ENCODE measurements at places on chromosomes 11 and 22. TPM values are rescaled to one million over a fixed set of nuclear protein-coding genes. Genes with fewer than 3 reads are reported as not detected.

GRCh38 chr11:57482782-57483561, 22.6 kb downstream of the RTN4RL2 start:
- no peak for DNase-seq

Gene TMEM191B
- not detected for total RNA-seq

- DNase-seq = no peak
Measured at GRCh38 chr11:77026221-77026620, 8.0 kb upstream of the B3GNT6 start.

DNA sequence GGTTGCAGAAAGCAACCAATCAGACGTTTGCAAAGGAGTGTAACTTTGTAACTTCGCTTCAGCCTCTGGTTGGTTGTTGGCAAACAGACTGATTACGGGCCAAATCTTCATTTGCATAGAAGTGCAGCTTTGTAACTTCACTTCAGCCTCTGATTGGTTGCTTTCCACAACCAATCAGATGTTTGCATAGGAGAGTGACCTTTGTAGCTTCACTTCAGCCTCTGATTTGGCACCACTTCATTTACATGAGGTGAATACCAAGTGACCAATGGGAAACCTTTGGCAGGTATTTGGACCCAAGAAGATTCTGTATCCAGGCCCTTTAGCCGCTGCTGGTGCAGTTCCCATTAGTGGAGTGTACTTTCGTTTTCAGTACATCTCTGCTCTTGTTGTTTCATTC, 16.0 kb downstream of the USP47 start:
- DNase-seq = no peak

Gene OR5P2
- not detected for total RNA-seq

Gene RASGRP2
- total RNA-seq = 32.8 TPM

DNA sequence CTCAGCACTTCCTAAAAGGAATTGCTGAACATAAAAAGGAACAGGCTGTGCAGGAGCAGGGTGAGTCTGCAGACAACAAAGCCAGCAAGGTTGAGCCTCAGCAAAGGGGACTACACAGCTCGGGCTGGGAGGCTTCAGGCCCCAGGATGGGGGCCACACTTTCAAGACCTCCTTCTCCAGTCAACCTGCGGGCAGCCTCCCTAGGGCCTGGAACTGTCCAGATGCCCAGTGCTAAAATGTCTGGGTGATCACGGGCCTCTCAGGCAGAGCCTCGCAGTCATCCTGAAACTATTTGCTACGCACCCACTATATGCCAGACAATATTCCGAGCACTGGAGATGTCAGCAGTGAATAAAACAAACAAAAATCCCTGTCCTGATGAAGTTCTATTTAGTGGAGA, 3.9 kb upstream of the NEFH start:
- no peak for DNase-seq

GRCh38 chr22:18997306-18997924, 61.3 kb upstream of the PRODH start:
- DNase-seq = no peak

DNA sequence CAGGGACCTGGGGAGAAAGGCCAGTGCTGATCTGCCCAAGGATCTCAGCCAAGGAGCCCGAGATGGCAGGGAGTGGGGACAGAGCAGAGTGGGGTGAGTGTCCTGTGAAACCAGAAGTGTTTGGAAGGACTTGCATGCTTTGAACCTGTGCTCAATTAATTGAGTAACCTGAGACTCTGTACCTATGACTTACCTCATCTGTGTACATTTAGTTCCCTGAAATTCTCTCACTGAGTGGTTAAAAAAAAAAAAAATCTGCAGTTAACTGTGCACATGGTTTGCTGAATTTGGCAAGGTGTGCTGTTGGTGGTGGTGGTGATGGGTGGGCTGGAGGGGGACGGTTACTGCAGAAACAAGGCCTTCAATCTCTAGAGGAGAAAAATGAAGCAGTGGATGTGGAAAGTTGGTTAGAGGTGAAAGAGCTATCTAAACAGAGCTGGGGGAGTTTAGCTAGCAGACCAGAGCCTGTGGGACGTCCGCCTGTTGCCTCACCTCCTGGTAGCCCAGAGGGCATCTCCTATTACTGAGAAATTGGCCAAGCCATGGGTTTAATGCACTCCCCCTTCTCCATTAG, 8.3 kb upstream of the SORL1-AS1 start:
- no peak for DNase-seq

DNA sequence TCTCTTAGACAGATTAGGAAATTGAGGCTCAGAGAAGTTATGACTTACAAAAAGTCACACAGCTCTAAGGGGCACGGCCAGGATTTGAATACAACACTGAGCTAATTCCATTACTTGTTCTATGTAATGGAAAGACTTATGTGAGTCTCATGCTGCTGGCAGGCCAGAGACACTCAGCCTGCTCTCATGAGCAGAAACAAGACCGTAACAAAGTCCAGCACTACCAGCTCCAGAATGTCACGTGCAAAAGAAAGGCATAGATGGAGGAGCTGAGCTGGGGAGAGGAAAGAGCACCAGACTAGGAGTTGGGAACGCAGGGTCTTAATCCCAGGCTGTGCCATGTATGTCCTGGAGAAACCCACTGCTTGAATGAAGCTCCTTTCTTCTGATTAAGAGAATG, 1.8 kb downstream of the CHRDL2 start:
- no peak for DNase-seq

DNA sequence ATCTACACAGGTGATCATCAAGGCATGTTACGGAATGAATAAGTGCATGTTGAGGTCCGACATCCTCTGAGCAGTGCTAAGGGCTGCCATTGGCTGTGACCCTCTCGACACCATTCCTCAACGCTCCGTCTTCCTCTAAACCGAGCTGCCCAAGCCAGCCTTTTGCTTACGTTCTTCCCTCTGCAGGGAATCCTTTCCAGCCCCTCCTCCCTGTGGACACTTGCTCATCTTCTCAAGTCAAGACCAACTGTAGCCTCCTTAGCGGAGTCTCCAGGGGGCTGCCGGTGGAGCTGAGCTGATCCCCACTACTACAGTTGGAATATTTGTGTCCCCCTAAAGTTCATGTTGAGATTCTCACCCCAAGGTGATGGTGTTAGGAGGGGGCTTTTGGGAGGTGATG, 781.0 kb downstream of the TBC1D22A start:
- peak; percentile 55 for DNase-seq

DNA sequence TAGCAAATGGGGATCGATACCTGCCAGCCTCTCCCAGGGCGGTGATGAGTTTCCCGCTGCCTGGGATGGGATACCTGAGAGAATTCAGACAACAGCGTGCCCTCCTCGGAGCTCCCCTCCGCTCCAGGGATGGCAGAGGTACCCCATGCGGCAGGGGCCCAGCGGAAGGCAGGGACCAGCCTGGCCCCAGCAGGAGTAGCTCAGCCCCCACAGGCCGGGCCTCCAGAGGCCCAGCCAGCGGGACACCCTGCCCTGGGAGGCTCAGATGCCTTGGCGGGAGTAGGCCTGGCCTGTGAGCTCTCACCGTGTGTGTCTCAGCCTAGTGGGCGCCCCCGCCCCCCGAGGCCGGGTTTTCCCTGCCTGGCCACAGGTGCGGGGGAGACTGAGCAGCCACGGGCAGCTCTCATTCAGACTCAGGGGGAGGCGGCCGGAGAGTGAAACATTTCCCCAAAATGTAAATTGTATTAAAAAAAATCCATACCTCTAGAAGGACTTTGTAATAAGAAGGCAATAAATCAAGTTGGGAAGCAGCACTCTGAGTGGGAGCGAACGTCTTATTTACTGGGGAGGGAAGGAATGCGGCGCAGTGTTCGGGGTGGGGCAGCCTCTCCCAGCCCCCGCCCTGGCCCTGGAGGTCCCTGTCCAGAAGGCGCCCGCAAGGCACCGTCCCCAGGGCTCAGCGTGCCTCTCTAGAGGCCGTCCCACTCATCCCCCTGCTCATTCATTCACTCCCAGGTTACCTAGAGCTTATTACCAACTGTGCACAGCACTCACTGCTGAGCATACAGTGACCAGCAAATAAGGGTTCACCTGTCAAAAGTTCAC, 888.0 kb downstream of the BRD1 start:
- peak; percentile 70 for DNase-seq

GRCh38 chr11:69052343-69053168, 3.8 kb downstream of the TPCN2 start:
- DNase-seq = no peak

Gene ACR
- 0.46 TPM for total RNA-seq

Gene PANX1
- 35.6 TPM for total RNA-seq

Gene CD44
- total RNA-seq = 271 TPM

Gene NNMT
- total RNA-seq = 88.9 TPM

GRCh38 chr11:114158886-114159285, 99.4 kb downstream of the ZBTB16 start:
- no peak for DNase-seq

DNA sequence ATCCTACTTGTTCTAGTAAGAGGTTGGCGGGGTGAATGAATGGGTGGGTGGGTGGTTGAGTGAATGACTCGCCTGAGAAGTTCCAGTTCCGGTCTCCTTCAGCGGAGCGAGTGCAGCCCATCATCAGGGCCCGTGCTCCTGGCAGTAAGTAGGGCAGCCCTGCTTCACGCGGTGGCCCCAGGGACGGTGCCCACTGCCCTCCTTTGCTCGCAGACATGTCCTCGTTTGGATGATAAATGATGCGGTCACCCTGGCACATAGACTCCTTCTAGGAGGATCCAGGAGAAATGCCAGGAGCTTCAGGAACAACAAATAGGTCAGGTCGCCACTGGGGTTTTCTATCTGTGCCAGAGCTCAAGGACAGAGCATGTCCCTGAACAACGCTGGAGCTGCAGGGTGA, 370.8 kb downstream of the CTTN start:
- no peak for DNase-seq

DNA sequence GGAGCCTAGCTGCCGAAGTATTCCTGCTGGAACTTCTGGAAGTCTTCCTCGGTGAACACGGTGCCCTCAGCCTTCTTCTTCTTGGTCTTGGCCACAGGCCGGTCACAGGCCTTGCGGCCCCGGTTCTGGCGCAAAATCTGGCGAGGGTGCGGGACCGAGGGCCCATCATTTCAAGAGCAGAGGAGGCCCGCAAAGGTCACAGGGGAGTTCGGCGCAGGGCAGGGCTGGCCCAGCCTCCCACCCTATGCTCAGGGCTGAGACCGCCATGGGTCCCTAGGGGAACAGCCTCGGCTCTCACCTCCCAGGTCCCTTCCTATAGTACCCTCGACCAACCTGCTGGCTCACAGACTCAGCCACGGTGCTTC, 3.1 kb downstream of the RPS19BP1 start:
- no peak for DNase-seq

- no peak for DNase-seq
Measured at GRCh38 chr11:10485646-10486045, 30.6 kb downstream of the AMPD3 start.

GRCh38 chr11:68677432-68677831, 6.9 kb upstream of the GAL start:
- no peak for DNase-seq

GRCh38 chr22:38927033-38927781, 30.2 kb upstream of the APOBEC3A start:
- DNase-seq = no peak

DNA sequence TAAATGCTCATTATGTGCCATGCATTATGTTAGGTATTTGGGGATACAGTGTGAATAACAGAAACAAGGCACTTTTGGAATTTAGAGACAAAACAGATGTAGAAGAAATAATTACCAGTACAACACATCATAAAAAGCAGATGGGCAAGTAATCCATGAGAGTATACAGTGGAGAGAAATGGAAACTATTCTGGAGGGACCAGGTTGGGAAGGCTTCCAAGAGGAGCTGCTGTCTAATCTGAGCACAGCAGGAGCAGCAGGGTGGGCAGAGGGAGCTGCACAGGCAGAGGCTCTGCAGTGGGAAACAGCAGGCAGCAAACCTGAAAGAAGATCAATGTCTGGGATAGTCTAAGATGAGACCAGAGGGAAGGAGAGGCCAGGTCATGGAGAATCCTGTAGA, 268.7 kb upstream of the CCDC90B start:
- no peak for DNase-seq

Gene DDI1
- not detected for total RNA-seq

Gene YPEL1
- total RNA-seq = 30.7 TPM

DNA sequence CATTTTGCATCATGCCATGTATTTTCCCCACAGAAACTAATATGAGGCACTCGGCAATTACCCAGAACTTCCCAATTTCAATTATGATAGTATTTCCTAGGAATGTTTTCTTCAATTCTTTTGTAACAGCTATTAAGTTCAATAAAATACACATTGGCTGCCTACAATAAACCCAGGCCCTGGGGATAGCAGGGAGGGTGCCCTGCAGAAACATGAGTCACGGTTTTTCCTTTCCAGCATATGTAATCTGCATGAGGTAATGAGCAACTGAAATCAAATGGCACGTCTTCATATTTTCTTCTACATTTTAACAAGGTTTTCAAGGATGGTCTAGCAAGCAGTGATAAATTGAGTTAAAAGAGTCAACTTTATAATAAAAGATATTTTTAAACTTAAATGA, 32.0 kb downstream of the GUCY1A2 start:
- no peak for DNase-seq

- no peak for DNase-seq
Measured at GRCh38 chr11:4076774-4077173, 17.8 kb upstream of the RRM1 start.

DNA sequence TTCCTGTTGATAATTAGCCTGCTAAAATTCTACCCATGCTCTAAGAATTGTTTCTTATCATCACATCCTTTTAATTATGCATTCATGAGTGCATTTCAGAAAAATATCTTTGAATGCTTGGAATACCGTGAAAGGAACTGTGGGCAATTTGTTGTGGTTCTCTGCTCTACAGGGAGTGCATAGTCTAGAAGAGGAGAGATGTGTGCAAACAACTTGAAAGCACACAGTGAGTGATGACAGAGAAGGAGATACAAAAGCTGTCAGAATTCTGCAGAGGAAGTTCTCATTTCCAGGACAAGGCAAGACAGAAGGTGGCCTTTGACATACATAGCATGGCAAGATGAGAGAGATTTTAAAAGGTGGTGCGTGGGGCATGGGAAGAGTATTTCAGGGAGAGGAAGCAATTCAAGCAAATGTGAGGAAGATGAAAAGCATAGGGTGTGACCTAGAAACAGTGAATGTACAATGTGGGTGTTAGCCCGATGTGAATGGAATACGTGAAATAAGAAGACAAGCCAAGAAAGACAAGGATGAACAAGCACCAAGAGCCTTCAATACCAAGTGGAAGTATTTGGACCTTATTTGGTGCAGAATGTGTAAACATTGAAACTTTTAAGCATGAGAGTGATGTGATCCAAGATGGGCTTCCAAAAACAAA, 5.0 kb downstream of the MMP8 start:
- DNase-seq = peak; percentile 47

Gene TRIM6
- 2.5 TPM for total RNA-seq

Gene RCOR2
- not detected for total RNA-seq

- no peak for DNase-seq
Measured at GRCh38 chr11:43574949-43575912, 105.3 kb upstream of the HSD17B12 start.

Measured in esophagus muscularis mucosa (tissue), 4 donors.